ENCODE measurements at places on chromosomes 3 and 15.

DNA sequence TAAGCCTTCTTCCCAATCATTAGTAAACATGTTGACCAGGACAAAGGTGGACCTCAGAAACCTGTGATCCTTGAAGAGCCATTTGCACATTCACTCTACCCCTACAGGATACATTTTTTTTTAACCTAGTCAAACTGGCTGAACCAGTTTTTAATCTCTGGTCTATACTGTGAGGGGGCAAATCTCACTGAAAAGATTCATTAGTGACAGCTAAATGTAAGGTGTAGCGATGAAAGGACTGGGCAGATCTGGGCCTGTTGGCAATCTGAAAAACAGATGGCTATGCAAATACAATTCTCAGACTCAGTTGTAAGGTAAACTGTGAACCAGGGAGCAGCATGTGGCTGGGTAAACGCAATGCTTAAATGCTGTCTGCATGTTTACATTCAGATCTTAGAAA is 75.6 kb upstream of the SNTN start:
- no peak for DNase-seq

- DNase-seq = no peak
Observed at GRCh38 chr3:71142441-71143161, 440.9 kb downstream of the FOXP1 start.

- DNase-seq = no peak
Observed at GRCh38 chr3:180265551-180265950, 228.8 kb upstream of the PEX5L start.

DNA sequence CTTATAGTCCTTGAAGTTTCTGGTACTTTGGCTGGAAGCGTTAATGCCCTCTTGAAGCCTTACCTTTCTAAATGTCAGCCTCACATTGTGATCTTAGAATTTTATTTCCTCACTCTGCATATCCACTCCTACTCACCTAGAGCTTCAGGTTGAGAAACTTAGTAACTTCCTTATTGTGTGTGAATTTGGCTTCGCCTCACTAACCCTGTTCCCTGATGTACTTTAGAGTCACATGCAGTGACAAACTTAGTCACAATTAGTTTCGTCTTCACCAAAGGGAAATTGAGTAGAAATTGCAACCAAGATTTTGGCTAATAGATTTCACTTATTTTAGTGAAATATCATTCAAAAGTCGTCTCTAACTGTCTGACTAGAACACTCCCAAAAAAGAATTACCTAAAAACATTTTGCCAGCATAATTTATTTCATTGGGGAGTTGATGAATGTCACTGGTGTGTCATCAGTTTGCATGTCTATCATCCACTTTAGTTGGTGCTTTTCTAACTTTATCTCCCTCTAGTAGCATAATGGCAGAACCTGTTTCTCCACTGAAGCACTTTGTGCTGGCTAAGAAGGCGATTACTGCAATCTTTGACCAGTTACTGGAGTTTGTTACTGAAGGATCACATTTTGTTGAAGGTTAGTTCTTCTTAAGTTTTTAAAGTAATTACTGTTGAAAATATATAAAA is 960 bp downstream of the MFN1 start:
- no peak for DNase-seq

GRCh38 chr15:78661001-78661400 is 20.0 kb upstream of the CHRNB4 start:
- DNase-seq = no peak

DNA sequence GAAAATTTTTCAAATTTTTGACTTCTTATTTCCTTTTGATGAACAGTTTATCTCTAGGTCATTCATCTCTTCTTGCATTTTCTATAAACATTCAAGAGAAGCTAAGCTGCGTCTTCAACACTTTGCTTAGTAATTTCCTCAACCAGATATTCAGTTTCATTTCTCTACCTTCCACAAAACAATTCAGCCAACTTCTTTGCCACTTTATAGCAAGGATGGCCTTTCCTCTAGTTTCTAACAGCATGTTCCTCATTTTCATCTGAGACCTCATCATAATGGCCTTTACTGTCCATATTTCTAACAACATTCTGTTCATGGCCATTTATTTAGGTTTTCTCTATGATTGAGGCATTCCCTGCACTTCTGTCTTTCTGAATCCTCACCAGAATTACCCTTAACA is 90.0 kb downstream of the ARIH1 start:
- no peak for DNase-seq

Measured in head of caudate nucleus (tissue), 42 donors.